ENCODE measurements at places on chromosomes 11 and 22.

- no peak for DNase-seq
Measured at GRCh38 chr11:17719028-17719937, at the start of gene MYOD1. Gene MYOD1, plus strand, starts transcription at chr11:17719571. Its CDS starts 212 bp downstream, at chr11:17719783.

- DNase-seq, result no peak
Measured at GRCh38 chr11:15989685-15990084, 366.7 kb downstream of the SOX6 start.

DNA sequence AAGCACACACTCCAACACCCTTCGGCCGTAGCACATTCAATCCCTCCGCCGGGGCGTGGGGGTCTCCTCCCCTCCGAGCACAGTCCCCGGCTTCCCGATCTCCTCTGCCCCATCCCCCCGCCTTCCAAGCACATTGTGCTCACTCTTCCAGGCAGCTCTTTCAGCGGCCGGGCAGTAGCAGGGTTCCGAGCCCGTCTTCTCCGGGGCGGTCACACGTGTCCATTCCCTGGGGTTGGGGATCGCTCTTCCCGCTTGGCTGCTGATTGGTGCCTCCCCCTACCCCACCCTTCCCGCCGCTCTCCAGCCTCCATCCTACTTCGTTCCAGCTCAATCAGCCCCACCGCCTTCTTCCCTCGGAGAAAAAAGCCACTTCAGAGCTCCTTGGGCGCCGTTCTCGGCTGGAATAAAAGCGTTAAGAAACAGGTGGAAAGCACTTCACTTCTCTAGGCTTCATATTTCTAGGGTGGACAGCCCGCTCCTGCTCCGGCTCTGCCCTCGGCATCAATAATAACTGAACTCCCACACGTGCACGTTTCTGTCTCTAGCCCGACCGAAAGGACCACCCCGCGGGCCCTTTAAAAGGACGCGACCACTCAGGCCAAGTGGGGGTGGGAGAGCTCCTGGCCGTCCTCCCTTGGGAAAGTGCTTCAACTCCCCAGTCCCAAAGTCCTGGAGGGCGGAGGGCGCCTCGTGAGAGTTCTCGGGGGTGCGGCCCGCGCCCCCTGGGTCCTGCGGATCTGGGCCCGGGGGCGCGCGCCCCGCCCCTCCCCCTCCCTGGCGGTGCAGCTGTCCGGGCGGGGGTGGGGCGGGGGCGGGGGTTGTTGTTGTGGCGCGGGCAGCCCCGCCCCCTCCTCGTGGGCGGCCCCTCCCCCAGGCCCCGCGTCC is 464 bp upstream of the CECR2 start:
- DNase-seq, result no peak

GRCh38 chr11:5136261-5136660 is 1.9 kb downstream of the OR52A5 start:
- DNase-seq, result no peak

GRCh38 chr22:39114112-39114511 is 17.1 kb downstream of the APOBEC3H start:
- no peak for DNase-seq

GRCh38 chr11:73259406-73260126 is 12.6 kb upstream of the P2RY6 start:
- no peak for DNase-seq

GRCh38 chr11:13666708-13667107 is 1.8 kb upstream of the FAR1 start:
- DNase-seq, result no peak

DNA sequence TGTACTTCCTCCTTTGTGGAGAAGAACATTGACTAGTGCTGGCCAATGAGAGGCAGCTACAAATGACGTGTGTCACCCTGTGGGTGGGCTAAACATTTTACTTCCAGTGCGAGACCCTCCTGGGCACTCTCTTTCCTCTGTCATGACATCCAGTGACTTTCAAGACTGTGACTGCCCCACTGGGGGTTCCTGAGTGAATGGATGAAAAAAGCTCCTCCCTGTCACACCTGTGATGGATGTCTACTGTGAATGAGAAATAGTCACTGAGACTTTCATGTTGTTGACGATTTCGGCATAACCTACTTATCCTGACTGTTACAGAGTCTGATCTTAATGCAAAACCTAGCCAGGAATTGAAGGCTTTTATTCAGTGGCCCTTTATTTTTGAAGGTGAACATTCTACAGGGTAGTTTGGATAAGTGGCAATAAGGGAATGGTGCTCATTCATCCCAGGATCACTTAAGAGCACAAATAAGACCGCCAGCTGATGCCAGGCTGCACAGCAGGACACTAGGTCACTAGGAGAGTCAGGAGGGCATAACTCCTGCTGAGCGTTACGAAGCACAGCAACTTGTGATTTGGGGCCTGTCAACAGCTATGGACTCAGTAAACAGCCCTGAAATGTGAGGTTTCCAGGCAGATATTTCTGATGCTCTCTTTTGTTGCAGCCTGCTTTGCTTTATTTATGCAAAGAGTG is 636.6 kb downstream of the NTM start:
- DNase-seq, result no peak

GRCh38 chr22:23180893-23181720 is 798 bp downstream of the BCR start:
- no peak for DNase-seq

GRCh38 chr11:119721129-119722120 is 7.6 kb downstream of the NECTIN1 start:
- DNase-seq, result peak; percentile 79

GRCh38 chr11:108863528-108863927 is 198.7 kb downstream of the DDX10 start:
- DNase-seq, result no peak

GRCh38 chr22:20816559-20816958 is 42.1 kb downstream of the PI4KA start:
- DNase-seq, result no peak

DNA sequence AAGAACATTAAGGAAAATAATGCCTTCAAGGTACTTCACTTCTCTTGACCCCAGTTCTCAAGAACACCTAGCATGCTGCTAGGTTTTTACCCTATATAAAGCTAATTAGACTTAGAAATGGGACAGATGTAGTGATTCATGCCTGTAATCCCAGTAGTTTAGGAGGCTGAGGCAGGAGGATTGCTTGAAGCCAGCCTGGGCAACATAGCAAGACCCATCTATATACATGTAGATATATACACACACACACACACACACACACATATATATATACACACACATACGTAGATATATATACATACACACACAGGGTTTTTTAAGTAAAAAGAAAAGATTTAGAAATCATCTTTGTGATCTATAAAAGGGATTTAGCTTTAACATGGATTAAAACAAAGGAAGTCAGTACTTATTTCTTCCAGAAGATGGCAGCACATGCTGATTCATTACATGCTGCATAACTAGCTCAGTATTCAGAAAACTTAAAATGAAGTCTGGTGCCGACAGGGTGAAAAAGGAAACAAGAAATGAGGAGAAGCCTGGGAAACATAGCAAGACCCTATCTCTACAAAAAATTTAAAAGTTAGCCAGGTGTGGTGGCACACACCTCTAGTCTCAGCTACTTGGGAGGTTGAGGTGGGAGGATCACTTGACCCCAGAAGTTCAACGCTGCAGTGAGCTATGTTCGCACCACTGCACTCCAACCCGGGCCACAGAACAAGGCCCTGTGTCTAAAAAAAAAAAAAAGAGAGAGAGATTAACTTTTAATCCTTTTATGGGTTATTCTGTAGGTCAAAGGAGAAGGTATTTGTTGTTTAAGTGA is 28.5 kb upstream of the RBX1 start:
- peak; percentile 50 for DNase-seq

GRCh38 chr11:131894615-131895544 is 524.5 kb downstream of the NTM start:
- no peak for DNase-seq

DNA sequence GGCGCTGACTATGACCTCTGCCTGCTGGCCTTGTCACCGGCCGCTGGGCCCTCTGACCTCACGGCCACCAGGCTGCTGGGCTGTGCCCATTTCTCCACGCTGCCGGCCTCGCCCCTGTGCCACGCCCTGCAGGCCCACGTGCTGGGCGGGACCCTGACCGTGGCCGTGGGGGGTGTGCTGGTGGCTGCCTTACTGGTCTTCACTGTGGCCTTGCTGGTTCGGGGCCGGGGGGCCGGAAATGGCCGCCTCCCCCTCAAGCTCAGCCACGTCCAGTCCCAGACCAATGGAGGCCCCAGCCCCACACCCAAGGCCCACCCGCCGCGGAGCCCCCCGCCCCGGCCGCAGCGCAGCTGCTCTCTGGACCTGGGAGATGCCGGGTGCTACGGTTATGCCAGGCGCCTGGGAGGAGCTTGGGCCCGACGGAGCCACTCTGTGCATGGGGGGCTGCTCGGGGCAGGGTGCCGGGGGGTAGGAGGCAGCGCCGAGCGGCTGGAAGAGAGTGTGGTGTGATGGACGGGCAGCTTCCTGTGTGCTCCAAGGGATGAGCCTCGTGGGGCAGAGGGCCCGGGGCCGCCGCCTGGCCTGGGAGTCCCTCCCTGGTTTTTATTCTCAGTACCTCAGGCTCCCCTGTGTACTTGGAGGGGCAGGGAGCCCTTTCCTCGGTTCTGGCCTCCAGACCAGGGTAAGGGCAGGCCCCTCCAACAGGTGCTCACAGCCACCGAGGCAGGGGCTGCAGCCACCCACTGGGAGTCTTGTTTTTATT is 3.0 kb downstream of the LRFN4 start:
- DNase-seq, result no peak

DNA sequence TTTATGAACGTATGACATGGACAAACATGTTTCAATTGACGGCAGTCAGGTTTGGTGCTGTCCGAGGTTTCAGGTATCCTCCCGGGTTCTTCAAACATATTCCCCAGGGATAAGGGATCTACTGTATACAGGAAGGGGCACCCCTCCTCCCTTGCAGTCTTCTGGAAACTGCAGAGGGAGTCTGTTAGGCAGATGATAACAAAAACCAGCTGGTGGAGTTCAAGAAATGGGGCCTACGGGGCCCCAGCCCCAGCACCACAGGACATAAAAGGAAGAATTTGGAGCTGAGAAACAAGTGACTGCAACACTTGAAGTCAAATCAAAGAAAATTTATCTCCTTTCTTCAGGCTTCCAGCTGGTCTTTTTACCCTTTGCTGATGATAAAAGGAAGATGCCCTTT is 32.1 kb downstream of the SNU13 start:
- no peak for DNase-seq

DNA sequence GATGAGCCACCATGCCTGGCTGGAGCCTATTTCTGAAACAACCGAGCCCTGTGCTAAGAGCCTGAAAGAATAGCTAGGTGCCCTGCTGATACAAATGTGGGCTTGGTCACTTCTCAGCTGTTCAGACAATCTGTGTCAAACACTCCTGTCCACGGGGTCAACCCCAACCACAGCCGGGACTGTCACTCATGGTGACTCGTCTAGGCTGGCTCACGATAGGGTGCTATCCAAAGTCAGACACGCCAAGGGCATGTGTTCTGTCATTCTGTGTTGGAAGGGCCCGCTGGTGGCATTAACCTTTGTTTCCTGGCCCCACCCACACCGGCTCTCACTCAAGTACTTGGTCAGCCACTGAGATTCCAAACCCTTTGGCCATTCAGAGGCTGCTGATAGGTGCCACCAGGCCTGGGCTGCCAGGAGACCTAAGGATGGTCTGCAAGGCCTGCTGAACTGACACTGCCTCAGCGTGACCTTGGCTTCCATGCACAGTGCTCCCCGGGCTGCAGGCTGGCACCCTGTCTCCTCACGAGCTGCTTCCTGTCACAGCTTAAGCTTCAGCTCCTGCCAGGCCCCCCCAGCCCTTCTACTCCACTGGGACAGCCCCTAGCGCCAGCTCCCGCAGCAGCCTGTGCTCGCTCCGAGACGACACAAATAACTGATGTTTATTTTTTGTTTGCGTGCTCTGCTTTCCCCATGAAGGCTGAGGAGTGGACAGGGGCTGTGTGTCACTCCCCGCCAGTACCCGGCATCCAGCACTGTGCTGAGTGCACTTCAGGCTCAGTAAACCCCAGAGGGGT is 14.2 kb upstream of the CDC42BPG start:
- DNase-seq, result peak; percentile 48

DNA sequence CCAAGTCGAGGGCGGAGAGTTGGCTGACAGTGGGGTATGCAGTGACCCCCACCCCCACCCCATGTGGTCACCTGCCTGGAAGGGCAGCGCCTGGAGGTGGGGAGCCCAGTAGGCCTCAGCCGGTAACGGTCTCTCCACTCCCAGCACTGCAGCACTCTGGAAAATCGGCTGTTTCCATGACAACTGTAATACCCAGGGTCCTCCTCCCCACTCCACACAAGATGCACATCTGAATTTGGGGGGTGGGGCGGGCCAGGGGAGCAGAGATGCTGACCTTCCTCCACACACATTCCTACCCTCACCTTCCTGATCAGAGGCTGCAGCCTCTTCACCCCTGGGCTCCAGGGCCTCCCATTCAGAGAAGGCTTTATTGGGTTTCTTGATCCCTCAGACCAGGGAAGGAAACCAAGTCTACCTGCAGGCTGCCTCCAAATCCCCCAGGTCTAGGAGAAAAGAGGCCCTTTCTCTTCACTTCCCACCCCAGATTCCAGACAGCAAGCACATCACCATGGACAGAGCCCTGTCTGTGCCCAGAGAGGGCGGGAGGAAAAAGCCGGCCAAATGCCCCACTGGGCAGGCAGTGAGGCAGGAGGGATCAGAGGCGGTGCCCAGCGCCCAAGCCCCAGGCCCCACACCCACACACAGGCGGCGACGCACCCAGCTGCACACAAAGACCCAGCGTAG is 46.5 kb downstream of the SLC22A12 start:
- DNase-seq, result no peak

DNA sequence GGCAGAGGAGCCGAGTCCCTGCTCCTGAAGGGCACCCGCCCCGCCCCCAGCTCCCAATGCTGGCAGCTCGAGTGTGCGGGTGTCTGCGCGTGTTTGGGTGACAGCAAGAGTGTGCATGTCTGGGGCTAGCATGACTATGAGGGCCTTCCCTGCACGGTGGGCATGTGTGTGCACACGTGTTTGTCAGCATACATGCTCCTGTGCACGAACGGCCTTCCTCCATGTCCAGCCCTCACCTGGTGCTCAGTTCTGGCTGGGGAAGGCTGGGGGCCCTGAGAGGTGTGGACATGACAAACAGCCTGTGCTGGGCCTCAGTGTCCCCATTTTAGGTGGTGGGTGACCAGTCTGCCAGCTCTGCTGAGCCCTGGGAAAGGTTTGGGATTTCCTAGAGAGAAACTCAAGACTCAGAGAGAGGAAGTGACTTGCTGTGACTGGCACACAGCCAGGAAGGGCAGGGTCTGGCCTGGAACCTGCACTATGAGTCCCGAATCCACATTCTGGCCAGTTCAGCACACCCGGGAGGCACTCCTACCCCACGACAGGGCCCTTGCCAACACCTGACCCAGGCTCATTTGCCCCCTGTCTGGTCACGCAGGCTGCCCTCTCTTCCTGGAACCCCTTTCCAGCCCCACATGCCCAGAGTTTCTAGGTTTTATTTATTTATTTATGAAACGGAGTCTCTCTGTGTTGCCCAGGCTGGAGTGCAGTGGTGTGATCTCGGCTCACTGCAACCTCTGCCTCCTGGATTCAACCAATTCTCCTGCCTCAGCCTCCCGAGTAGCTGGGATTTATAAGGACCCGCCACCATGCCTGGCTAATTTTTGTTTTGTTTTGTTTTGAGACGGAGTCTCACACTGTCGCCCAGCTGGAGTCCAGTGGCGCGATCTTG is 3.3 kb upstream of the SHISA8 start:
- peak; percentile 69 for DNase-seq

DNA sequence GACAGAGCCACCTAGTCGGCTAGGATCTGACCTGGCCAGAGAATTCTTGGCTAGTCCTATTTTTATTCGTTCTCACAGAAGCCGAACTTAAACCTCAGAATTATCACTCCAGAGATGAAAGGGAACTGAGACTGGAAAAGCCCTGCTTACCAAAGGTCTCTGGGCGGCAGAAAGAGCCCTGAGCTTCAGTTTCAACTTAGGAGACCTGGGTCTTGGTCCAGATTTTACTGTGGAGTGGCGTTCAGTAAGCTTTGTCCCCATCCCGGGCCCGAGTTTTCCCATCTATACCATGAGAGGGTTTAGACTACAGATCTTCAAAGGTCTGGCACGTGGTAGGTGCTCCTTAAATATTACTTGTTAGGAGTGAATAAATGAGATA is 516 bp downstream of the NEU3 start:
- DNase-seq, result no peak
